Diencephalon (tissue), 1 donor: ENCODE measurements at places on chromosomes 12 and 14. TPM values are rescaled to one million over a fixed set of nuclear protein-coding genes. Genes with fewer than 3 reads are reported as not detected.

Gene INHBC
- total RNA-seq, result not detected

Gene SERPINA10
- total RNA-seq, result not detected

Gene NFE2
- total RNA-seq, result 1.8 TPM

Gene PIWIL1
- 0.23 TPM for total RNA-seq

Gene EMP1
- total RNA-seq, result 5.3 TPM
